ENCODE measurements at places on chromosomes 5 and 9.

GRCh38 chr5:64384765-64385164 lies 121.0 kb upstream of the RGS7BP start:
- DNase-seq = no peak

DNA sequence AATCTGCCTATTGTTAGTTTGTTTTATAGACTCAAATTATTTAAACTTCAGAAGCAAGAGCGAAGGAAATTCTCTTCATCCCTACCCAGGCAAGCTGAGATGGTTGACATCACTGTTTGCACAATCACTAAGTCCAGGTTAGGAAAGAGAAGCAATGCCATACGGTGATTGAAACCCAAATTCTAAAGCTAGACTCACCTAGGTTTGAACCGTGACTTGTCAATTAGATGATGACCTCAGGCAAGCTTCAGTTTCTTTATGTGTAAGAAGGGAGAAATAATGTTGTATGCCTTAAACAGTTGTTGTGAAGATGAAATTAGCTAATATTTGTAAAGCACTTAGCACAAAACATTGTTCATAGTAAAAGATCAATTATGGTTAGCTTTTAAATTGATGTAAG lies 96.5 kb upstream of the ANKRD55 start:
- DNase-seq = no peak

- peak; percentile 62 for DNase-seq
Measured at GRCh38 chr9:10265153-10265631, 347.6 kb downstream of the PTPRD start.

GRCh38 chr9:108186642-108187395 lies 669.0 kb downstream of the ACTL7B start:
- no peak for DNase-seq

GRCh38 chr9:18167733-18168132 lies 306.2 kb upstream of the ADAMTSL1 start:
- no peak for DNase-seq

DNA sequence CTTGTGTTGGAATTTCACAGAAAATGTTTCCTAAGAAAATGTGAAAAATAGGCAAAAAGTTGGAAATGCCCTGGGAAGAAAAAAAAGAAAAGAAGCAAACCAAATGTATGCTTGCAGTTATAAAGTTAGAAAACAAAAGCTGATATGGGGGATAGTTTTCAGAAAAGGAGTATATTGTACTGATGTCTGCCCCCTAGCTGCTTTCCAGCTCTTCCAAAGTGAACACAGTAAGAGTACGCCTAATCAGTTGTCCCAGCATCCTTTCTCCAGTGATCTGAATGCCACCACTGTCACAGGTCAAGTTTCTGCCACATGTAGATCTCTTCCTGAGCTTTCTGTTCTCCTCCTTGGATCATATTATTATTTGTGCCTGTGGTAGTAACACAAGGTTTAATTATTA lies 5.8 kb downstream of the TYRP1 start:
- DNase-seq = no peak

DNA sequence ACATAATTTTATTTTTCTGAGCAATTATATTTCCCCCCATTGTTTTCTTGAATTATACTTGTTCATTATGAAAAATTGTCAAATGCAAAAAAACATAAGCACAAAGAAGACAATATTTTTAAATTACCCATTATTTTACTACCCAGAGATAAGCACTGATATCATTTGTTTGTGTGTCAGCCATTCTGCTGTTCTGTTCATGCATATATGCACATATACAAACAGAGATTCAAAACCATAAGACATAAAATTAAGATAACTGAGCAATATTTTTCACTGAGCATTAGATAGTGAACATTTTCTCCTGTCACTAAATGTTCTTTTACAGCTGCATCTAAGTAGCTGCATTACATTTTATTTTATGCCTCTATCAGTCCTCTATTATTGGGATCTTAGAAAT lies 35.6 kb downstream of the PAM start:
- no peak for DNase-seq

GRCh38 chr9:92590377-92590776 lies 54.6 kb upstream of the ECM2 start:
- DNase-seq = no peak

GRCh38 chr5:147688656-147689356 lies 93.7 kb downstream of the JAKMIP2 start:
- DNase-seq = no peak

DNA sequence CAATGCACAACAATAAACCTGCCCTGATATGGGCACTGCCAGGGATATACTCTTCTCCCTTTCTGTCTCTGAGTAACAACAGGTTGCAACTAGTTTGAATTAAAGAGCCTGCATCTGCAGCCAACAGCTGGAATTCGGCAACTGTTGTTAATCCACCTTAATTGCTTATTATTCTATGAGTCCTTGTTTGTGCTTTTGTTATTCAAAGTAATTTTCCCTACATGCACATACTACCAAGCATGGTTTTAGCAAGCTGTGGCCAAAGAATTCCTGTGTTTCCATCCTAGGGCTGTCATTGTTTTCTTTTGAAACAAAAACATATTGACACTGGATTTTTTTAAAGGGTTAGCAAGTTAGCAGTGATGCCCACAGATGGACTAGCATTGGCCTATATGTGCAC lies 171.5 kb downstream of the EFNA5 start:
- DNase-seq = no peak

DNA sequence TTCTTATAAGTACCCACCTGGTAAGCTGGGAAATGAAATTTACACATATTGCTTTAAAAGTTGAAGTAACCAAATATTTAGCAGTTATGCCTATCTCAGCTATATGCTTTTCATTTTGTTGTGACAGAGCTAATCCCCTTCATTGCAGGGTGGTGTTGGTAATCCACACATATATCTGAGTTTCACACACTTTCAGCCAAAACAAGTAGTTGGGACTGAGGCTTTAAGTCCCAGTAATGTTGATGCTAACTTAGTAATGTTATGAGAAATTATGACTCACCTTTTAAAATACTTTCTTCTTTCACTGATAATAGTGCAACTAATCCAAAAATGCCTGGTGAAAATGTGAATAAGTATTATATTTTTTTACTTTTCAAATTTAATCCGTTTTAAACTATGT lies 19.2 kb upstream of the RICTOR start:
- DNase-seq = no peak

DNA sequence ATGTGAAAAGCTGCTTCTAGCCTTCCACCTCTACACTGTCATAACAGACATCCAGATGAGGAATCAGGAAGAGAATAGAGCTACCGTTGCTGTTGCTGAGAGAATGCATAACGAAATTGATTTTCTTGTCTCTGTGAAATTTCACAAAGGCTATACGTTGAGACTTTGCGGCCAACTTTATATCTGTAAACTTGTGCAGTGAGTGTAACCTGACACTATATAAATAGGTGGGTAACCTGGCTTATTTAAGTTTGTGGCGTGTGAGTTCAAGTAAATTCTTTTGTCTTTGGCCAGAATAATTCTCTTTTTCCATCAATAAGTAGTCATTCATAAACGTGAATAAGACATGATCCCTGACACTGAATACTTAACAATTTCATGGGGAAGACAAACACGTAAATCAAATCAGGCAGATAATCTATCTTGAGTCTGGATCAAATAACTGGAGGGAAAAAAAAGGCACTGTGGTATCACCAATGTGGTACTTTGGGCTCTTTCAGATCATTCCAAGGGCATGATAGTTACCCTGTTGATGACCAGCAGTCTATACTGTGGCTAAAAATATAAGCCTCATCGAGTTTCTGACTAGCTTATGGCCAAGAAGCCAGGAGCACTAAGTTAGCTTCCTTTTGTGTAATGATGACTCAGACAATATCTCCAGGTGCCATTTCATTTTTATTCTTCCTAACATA lies 98.2 kb upstream of the RASA1 start:
- no peak for DNase-seq

GRCh38 chr9:96510258-96510657 lies 60.3 kb downstream of the HABP4 start:
- DNase-seq = no peak

GRCh38 chr5:135129307-135129706 lies 95.3 kb upstream of the PITX1 start:
- no peak for DNase-seq

GRCh38 chr5:89303033-89303480 lies 420.1 kb upstream of the MEF2C start:
- no peak for DNase-seq

GRCh38 chr9:122394265-122395125 lies 23.7 kb downstream of the PTGS1 start:
- DNase-seq = peak; percentile 18

GRCh38 chr5:19241690-19242089 lies 746.3 kb downstream of the CDH18 start:
- DNase-seq = peak; percentile 3

DNA sequence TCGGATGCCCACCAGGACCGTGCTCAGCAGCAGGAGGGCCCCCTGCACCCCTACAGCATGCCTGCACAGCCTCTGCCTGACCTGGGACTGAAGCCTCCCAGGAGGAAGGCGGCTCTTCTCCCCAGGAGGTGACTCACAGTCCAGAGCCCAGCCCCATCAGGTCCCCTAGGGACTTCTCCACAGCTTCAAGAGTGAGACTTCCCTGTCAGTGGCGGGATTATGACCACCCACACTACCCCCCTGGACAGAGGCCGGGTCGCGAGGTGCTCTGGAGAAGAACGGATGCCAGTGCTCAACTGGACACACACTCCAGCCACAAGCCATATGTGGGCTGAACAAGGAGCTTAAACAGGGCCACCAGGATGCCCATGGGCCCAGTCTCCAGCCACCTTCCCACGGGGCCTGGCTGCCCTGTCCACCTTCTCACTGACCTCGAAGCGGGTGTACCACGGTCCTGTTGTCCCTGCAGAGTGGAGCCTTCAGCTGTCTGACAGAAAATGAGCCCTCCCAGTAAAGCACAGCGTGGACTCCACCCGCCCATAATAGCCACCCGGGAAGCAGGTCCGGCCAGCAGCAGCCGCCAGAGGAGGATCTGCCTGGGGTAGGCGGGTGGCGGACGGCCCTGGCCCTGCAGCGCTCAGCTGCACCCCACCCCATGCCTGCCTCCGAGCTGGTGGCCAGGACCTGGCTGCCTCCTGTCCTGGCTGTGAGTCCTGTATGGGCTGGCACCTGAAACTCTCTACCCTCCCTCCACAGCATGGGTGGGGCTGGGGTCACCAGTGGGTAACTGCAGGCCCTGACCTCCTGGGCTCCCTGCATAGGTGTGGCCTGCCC lies 54.7 kb downstream of the SEMA4D start:
- DNase-seq = no peak

Data from epithelial cell of prostate (primary cell).